ENCODE measurements at places on chromosomes 1 and 21.

DNA sequence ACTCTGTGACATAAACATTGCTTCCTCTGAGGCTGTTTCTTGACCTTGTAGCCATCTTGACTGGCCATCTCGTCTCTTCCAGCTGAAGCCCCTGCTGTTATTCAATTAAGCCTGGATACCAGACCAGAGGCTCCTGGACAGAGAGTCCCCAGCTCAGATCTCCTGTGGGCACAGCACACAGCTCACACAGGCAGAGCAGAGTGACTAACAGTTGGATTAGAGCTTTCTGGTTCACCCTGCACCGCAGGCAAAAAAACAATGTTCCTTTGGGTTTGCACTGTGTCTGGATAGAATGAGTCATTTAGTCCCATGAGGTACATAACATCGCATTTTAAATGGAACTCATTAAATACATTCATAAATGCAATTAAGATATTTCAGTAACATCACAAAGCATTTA is 33.4 kb upstream of the USH2A start:
- ATAC-seq: no peak
- no peaks in the 10 kb centered on the region for H3K36me3 ChIP-seq
- no peaks in the 10 kb centered on the region for H3K4me1 ChIP-seq
- H3K27ac ChIP-seq: no peak overlapping the region

DNA sequence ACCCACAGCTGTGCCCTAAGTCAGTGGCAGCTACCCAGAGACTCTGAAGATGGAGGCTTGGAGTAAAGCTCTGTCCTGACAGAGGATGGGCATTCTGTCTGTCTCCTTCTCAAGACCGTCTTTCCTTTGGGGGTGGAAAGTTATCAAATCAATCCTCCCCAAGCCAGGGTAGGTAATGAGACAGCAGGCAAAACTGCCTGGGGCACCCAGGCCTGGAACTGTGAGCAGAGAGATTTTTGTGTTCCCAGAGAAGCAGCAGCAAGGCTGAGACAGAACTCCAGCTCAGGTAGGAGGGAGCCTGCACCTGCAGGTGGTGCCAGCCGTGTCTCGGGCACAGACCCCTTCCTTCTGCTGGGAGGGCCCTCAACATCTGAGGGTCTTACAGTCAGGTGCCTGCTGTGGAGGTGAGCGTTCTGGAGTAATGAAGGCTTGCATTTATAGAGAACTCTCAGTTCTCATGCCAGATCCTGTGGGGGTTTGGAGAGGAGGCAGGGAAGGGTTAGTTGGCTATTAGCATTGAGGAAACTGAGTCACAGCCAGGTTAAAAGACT is 95.6 kb downstream of the RIPK4 start:
- no peak for ATAC-seq
- no peak overlapping the region for H3K4me3 ChIP-seq
- H3K27ac ChIP-seq: no peak overlapping the region
- no peaks in the 10 kb centered on the region for H3K36me3 ChIP-seq
- peaks cover 22% of the 10 kb centered on the region for H3K27me3 ChIP-seq

DNA sequence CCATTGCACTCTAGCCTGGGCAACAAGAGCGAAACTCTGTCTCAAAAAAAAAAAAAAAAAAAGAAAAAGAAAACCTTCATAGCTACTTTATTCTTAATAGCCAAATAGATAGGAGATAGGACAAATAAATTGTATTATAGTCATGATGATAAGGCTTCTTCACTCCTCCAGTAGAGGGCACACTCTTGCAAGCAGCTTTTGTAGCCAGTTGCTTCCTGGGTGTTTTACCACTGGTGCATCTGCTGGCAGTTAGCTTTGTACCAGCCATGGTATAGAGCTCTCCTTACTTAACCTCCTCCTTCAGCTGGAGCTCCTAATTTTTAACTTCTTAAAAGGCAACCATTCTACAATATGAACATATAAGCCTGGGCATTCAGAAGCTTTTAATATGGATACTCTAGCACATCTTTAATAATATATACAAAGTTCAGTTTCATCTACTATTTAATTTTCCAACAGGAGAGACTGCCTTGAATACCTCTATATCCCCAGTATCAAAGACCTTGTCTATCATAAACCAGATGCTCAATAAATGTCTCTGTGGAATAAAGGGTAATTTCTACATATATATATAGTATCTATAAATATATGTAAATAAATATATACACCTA is 35.8 kb downstream of the EVI5 start:
- H3K4me1 ChIP-seq: no peaks in the 10 kb centered on the region
- no peaks in the 10 kb centered on the region for H3K36me3 ChIP-seq
- no peak overlapping the region for H3K4me3 ChIP-seq
- no peaks in the 10 kb centered on the region for H3K27me3 ChIP-seq
- no peak overlapping the region for H3K27ac ChIP-seq
- no peak for ATAC-seq

- no peak for ATAC-seq
- no peak overlapping the region for H3K27ac ChIP-seq
- H3K4me3 ChIP-seq: no peak overlapping the region
These were observed 16.2 kb upstream of the LIN9 start for GRCh38 chr1:226325178-226325577.

Data from gastroesophageal sphincter (tissue), 4 donors.